Stimulated activated CD8-positive, alpha-beta memory T cell treated with anti-CD3 and anti-CD28 coated beads, Interleukin-4, amount 100 ng/mL, for 4 hours (primary cell): ENCODE measurements at places on chromosomes 4 and X.

DNA sequence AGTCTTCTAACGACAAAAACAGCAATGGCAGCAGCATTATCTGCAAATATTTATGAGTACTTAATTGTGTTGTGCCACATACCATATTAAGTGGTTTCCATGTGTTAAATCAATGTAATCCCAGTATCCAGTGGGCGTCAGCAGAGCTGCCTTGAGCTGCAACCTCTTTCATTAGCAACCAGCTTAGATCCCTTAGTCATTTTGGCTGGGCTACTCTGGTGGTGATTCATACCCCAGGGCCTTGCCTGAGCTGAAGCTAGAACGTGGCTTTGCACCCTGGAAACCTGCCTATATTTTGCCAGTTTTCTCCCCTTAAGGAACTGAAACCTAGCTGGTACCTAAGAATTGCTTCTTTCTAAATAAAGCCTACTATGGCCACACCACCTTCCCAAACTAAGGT is 474.3 kb upstream of the FTHL17 start:
- no peak for DNase-seq

DNA sequence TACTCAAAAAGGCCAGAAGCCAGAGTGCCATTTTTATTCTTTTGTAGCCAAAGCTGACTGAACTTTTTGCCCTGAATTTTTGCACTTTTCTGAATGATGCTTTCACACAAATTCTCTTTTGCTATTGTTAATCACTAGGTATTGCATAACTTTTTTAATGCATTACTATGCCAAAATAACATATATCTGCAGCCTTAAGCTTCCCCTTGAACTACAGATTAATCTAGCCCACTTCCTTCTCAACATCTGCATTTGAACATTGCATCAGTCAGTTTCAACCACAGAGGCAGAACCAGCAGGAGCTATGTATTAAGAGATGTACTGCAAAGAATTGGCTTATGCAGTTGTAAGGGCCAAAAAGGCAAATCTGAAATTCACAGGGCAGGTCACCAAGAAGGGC is 197.6 kb upstream of the GYPA start:
- DNase-seq: no peak

DNA sequence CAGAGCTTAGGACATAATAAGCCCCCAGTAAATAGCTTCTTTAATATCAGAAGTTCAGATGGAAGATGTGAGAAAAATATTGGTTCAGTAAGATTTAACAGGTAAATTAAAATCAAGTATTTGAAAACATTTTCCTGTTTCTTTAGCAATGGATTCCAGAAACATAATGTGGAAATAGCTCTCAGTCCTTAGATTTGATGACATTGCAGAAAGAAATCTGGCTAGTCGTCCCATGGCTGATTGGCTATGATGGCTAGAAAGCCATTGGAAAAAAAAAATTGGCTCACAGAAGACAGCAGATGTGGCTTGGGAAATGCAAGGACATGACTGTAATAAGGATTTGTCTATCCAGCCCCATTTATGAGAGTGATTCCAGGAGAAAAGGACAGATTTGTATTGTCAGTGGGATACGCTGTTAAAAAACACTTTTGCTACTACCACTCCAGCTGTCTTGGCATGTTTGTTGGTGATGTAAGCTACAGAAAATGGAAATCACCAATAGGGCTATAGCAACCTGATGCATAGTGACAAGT is 78.3 kb downstream of the AR start:
- DNase-seq: no peak

DNA sequence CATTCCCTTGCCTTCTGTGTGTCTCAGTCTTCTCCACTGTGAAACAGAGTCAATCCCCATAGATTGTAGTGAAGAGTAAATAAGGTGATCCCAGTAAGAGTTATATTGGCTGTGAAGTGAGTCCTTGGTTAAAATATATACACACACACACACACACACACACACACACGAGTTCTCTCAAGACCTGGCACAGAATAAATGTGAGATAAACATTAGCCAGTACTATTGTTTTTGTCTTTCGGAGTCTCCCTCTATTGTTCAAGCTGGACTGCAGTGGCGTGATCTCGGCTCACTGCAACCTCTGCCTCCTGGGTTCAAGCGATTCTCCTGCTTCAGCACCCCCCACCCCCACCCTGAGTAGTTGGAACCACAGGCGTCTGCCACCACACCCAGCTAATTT is 44.8 kb upstream of the FAM156A start:
- no peak for DNase-seq

DNA sequence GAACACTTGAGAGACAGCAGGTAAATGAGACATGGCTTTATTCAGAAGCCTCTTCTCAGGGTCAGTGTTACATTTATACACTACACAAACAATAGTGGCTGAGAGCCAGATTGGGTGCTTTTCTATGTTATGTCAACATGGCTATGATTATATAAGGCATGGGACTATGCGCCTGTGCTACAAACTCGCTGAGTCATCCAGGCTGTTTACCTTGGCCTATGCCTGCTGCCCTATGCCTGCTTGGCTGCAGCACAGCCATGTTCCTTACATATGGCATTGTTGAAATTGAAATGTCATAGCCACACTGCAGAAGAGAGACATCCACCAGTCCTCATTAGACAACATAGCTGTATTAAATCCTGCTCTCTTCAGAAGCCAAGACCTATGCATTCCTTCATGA is 236.3 kb upstream of the NWD2 start:
- DNase-seq: no peak

DNA sequence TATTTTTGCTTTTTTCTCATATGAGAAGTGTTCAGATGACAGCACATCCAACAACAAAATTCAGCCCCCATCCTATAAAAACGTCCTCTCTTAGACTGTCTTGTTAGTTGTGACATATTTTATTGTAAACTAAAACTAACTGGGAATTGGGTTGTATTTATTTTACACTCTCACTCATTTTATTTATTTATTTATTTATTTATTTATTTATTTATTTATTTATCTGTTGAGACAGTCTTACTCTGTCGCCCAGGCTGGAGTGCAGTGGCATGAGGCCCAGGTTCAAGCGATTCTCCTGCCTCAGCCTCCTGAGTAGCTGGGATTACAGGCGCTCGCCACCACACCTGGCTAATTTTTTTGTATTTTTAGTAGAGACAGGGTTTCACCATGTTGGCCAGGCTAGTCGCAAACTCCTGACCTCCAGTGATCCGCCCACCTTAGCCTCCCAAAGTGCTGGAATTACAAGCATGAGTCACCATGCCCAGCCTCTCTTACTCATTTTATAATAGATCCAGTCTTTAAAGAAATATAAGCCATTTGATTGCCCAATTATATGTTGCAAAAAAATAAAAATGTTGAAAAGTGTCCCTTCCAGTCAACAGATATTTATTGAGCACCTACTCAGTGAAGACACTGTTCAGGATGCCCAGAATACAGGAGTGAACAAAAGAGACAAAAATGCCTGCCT is 44.6 kb downstream of the PALLD start:
- no peak for DNase-seq

DNA sequence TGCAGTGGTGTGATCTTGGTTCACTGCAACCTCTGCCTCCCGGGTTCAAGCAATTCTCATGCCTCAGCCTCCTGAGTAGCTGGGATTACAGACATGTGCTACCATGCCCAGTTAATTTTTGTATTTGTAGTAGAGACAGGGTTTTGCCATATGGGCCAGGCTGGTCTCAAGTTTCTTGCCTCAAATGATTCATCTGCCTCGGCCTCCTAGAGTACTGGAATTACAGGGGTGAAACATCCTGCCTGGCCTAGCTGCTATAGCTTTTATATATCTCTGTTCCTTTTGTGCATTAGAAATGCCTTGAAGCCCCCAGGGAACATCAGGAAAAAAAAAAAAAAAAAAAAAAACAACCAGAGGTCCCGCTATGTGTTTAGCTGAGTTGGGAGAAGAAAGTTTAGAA is 34.8 kb downstream of the UBE2K start:
- no peak for DNase-seq

GRCh38 chrX:129719268-129719667 is 19.5 kb upstream of the XPNPEP2 start:
- no peak for DNase-seq

DNA sequence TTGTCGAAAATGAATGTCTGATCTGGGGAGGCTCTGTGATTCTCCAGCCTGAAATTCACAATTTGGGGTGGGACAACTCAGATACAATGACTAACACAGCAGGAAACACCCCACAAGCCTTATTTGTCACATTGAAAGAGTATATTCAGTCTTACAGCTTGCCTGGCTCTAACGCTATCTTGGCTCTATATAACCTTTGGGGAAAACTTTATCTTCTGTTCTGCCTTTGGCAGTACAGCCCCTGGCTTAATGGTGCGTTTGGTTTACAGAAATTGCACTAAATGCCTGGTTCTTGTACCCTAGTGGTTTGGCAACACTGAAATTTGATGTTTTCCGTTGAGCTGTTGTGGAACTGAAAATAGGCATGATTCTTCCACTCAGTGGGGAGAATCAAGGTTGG is 178.1 kb upstream of the VEGFC start:
- DNase-seq: no peak

DNA sequence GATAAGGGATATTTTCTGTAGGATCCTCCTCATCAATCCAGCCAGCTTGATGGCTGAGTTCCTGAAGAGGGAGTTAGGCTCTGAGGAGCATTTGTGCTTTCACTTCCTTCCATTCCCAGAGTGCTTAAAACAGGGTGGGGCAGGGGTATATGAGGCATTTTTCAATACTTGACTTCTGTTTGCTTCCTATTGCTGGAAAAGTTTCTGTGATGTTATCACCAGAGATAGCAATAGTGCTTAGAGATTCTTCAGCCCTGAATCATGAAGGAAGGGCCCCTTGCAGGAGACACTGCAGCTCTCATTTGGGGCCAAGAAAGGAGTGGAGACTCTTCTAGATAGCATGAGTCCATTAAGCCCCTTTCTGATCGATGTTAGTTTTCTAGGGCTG is 166.7 kb upstream of the RPS6KA3 start:
- no peak for DNase-seq

DNA sequence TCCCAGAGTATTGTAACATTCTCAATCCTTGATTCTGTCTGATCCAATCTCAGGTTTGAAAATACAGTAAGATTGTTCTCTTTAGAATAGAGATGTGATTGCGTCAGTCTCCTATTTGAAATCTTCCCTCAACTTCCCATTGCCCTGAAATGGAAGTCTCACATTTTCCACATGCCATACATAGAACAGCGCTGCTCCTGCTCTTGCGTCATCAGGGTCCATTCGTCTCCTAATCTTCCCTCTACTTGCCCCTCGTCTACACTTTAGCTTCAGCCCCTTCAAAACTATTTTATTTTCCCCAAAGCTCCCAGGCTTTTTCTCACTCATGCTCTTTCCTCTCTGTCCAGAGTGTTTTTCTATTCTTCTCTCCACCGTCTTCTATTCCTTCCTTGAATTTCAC is 301.7 kb upstream of the MAGEB2 start:
- no peak for DNase-seq

GRCh38 chr4:107519053-107519452 is 201.0 kb downstream of the PAPSS1 start:
- DNase-seq: no peak

DNA sequence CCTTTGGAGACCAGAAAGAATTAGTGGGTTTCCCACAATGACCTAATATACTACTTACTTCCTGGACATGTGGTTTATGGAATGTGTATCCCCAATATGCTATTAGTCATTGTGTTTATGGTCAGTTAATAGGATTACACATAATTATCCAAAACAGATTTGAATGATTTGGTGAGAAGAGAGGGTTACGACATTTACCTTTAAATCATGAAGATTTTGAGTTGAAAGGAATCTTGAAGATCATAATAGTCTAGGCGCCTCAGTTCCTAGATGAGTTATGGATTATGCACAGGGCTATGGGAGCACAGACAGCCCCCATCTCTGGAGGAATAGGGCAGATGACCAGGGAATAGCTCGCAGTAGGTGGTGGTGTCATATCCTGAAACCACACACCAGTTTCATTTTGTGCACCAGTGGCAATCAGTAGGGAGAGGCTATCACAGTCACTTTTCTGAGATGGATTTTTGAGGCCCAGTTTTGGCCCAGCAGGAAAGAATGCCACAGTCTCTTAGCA is 61.3 kb downstream of the SEPTIN11 start:
- DNase-seq: no peak

- DNase-seq: no peak
Observed at GRCh38 chrX:52574416-52575275, 57.8 kb upstream of the XAGE1B start.

DNA sequence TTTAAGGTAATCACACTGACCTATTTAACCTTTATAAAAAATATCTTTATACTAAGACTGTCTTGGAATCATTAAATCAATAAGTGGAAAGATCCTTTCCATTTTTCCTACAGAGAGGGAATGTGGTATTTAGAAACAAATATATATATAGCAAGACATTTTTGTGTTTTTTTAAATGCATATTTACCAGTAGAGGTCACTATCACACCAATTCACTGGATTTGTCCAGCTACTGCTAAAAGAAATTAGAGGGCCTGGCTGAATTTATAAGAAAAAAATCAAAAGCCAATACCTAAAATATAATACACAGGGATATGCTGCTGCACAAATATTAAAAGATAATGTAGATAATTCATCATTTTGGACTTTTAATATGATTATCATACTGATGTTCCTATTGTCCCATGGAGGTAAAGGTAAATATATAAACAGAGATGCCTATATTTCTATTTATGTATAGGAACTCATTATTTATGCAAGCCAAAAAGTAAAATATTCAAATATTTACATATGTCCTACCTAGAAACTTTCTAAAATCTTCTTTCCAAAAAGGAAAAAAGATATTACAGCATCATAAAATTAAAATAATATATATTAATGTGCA is 69.5 kb downstream of the PDE5A start:
- DNase-seq: no peak

- no peak for DNase-seq
Observed at GRCh38 chr4:138724530-138724929, 291.1 kb upstream of the NOCT start.

- no peak for DNase-seq
Observed at GRCh38 chr4:186676531-186677161, 47.0 kb downstream of the FAT1 start.

DNA sequence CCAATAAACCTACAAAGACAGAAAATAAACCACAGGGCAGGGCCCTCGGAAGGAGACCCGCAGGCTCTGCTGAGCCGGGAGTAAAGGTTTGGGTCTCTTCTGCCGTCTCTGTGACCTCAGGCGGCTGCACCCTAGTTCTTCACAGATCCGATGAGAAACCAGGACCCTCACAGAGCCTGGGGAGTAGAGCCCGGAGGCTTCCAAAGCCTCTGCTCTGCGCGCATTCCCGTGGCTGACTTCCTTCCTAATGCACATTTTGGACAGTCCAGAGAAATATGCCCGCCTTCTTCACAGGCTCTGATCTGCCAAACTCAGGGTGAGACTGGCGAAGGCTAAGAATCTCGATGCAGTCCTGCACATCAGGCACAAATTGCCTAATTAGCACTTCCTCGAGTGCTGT is 245.5 kb downstream of the EVC2 start:
- no peak for DNase-seq

DNA sequence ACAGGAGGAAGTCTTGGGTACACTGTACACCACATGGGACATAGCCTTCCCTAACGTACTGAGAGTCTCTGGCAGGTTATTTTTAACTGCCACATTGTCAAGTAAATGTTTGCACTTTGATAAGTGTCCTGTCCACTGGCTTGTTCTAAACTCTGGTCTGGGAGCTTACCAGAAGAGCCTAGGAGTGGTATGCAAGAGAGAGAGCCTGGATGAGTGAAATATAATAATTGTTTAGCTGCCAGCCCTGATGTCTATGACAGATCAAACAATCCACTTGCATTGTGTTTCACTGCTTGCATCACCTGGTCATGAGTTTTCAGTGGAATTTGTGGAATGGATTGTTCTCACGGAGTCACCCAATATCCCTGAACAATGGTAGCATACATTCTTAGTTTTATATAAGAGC is 91.6 kb downstream of the SHROOM3 start:
- no peak for DNase-seq
